ENCODE measurements at places on chromosomes 1 and 21.
A peak's percentile ranks its signal among the peaks of the same experiment; 100 is the strongest.

GRCh38 chr21:37984416-37984815, 68.2 kb upstream of the KCNJ6 start:
- DNase-seq, result no peak

GRCh38 chr1:85220756-85221201, 20.0 kb upstream of the SYDE2 start:
- DNase-seq, result no peak

- DNase-seq, result peak; percentile 23
These were observed 682 bp downstream of the SUCO start for GRCh38 chr1:172533513-172534151.

GRCh38 chr1:220235462-220235861, 36.8 kb downstream of the RAB3GAP2 start:
- no peak for DNase-seq

GRCh38 chr1:239858057-239858456, 233.6 kb upstream of the FMN2 start:
- no peak for DNase-seq

DNA sequence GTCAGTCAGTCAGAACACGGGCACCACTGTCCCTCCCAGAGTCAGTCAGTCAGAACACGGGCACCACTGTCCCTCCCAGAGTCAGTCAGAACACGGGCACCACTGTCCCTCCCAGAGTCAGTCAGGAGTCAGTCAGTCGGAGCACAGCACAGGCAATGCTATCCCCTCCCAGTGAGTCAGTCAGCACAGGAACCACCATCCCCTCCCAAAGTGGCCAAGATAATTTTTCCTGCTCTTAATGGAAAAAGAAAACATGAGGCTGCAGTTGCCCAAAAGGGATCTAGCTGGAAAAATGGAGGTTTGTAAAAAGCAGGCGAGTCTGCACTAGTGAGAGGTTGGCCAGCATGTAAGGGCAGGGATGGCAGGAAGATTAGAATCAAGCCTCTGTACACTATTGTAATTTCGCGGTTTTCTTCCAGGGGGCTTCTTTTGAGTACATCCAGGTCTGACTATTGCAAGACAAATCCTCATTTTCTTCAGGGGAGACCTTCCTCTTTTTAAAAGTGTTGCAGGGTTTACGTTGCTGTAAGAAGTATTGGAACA, 213.8 kb downstream of the SIPA1L2 start:
- no peak for DNase-seq

- no peak for DNase-seq
These were observed 2.0 kb upstream of the GJC2 start for GRCh38 chr1:228147768-228148167.

- DNase-seq, result no peak
These were observed 213.2 kb upstream of the JUN start for GRCh38 chr1:58997060-58997411.

GRCh38 chr21:43294194-43294902, 125.5 kb downstream of the CRYAA start:
- no peak for DNase-seq

DNA sequence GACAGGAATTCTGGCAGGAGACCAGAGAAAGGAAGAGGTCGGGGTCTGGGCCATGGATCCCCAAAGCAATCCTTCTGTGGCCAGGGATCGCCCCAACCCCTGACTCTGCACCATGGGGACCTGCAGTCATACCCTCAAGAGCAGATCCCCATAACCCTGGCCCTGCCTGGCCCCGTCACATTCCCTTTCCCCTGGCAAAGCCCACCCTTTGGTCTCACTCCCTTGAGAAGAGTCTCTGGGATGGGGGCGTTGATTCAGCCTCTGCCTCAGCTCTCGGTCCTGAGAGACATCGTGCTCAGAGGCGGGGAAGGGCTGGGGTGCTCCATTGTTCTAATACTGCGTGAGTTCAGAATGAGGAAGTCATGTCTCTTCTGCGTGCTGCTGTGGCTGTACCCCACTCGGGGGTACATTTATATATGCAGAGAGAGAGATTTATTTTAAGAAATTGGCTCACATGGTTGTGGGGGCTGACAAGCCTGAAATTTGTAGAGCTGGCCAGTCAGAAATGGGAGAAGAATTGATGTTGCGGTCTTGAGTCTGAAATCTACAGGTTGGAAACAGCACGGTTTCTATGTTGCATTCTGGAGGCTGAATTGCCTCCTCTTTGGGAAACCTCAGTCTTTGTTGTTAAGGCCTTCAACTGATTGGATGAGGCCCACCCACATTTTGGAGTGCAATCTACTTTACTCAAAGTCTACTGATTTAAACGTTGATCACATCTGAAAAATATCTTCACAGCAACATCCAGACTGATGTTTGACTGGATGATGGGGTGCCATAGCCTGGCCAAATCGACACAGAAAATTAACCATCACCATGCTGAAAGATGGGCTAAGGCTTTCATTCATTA, 4.2 kb upstream of the PADI2 start:
- DNase-seq, result no peak

DNA sequence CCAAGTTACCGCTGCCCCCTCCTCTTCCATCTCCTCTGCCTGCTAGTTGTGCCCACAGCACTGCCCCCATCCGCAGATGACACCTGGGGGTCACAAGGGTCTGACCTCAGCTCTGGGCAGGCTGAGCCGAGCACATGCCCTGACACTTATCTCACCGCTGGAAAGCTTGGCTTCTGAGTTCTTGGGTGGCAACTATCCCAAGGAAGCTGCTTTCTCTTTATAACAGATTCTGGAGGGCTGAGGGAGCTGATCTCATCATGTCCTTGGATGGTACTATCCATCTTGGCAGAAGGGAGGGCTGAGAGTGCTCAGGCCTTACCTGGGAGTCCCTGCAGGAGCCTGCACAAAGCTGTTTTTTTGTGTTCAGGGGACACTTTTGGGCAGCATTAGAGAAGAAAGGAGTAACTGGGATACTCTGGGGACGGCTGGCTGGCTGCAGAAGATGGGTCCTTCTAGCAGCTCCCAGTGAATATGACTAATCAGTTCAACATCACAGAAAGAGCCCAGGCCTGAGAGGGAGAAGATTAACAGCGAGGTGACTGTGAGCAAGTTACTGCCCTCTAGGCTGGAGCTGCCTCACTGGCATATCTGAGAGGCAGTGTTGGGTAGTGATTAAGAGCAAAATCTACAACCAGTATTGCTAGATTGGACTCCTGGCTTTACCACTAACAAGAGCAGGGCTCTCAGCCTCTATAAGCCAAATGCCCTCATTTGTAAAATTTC, 71.6 kb downstream of the PLXNA2 start:
- no peak for DNase-seq

DNA sequence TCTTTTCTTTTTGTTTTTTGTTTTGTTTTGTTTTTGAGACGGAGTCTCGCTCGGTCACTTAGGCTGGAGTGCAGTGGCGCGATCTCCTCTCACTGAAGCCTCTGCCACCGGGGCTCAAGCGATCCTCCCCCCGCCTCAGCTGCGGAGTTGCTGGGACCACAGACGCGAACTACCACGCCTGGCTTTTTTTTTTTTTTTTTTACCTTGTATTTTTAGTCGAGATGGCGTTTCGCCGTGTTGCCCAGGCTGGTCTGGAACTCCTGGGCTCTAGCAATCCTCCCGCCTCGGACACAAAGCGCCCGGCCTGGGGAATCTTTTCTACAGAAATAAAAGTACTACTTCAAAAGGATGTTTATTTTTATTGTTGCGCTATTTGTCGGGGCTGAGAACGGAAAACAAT, 1.1 kb upstream of the SETDB1 start:
- DNase-seq, result no peak

DNA sequence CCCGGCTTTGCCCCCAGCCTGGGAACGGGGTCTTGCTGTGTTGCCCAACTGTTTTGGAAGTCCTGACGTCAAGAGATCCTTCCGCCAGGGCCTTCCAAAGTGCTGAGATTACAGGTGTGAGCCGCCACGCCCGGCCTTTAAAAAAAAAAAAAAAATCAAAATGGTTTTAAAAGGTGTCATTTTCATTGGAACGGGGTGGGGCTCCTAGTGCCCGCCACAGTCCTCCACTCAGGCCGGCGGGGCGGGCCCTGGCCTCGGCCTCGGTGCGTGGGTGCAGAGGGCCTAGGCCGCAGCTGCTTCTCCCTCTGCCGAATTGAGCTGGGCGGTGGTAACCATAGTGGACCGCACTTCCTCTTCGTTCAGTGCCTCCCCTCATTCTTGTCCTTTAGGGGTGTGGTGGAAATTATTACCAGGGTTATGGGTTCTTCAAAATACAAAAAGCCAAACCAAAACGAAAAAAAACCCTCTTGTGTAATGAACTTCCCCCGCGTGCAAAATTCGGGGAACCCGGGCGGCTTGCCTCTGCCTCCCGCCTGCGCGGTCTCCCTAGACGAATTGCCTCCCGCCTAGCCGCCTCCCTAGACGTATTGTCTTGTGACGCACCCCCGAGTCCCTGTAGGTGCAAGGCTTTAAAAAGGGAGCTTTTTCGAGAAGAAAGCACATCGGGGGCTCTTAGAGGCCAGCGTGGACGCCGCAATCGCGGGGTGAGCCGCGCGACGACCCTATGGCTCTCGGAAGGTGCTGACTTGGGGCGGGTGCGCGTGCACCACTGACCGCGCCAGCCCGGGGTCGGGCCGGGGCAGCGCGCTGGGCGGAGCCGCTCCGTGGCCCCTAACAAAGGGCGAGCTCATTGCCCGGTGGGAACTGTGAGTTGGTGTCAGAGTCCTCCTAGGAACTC, 10.5 kb upstream of the SPEN start:
- peak; percentile 26 for DNase-seq

DNA sequence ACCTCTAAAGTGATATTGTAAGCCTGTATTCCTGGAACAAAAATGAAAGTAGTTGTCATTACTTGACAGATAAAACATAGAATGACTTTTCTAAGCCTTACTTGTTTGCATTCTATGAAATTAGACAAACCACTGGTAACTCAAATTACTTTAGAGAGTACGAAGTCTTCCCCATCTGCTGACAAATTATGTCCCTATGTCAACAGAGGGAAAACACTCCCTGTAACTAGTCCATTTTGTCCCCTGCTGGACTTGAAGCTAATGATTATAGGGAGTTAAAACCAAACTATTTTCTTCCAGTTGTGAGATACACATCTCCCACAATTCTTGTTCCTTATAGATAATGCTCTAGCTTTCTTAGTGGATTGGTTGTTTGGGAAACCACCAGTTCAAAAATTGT, 39.6 kb downstream of the GREM2 start:
- no peak for DNase-seq

- no peak for DNase-seq
These were observed 306.7 kb downstream of the DSCAM start for GRCh38 chr21:40540216-40540615.

GRCh38 chr1:157099633-157100009, at the start of gene ETV3L:
ETV3L (minus strand) TSS chr1:157099808; CDS start chr1:157099523, 285 bp downstream.
- no peak for DNase-seq

GRCh38 chr1:9031484-9032259, 5.4 kb upstream of the SLC2A7 start:
- no peak for DNase-seq

DNA sequence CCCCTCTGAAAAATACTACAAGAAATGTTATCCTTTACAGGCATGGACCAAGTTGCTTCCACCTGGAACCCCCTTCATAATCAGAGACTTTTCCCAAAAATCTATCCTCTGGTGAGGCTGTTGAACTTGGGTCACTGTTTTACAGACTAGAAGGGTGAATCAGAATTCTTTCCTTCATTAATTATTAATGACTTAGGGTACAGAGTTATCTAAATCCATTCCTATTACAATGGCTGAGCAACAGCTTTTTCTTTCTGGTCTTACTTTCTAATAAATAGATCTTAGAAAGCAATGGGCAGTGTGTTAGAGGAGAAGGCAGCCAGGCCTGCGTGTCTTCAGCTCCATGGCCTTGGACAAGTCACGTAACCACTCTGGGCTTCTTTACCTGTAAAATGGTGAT, 284.2 kb downstream of the ZNF648 start:
- DNase-seq, result no peak

- DNase-seq, result no peak
These were observed 16.7 kb downstream of the USP48 start for GRCh38 chr1:21766210-21766609.

- DNase-seq, result no peak
These were observed 533.9 kb downstream of the PLPP3 start for GRCh38 chr1:56045477-56045876.

DNA sequence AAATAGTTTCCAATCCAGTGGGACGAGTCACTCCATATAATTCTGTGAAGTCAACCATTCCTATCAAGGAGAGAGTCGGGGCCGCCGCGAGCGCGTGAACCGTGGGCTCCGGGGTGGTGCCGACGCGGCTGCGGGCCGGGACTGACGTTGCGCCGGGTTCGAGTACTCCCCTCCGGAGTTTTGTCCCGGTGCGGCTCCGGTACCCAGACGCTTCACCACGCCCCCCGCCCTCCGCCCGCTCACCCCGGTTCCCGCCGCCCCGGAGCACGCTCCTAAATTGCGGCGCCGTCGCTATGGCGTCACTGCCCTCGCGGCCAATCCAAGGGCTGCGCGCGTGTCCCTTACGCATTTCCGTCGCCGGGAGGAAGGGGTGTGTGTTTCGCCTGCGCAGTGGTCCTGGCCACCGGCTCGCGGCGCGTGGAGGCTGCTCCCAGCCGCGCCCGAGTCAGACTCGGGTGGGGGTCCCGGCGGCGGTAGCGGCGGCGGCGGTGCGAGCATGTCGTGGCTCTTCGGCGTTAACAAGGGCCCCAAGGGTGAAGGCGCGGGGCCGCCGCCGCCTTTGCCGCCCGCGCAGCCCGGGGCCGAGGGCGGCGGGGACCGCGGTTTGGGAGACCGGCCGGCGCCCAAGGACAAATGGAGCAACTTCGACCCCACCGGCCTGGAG, at the start of gene ATAD3B:
Gene ATAD3B, plus strand, starts transcription at position 377 of the 664 bp plus-strand sequence. Its CDS starts 120 bp downstream, at position 497.
- DNase-seq, result peak; percentile 93

- DNase-seq, result no peak
These were observed 5.9 kb downstream of the FOXD2 start for GRCh38 chr1:47443530-47444296.

DNA sequence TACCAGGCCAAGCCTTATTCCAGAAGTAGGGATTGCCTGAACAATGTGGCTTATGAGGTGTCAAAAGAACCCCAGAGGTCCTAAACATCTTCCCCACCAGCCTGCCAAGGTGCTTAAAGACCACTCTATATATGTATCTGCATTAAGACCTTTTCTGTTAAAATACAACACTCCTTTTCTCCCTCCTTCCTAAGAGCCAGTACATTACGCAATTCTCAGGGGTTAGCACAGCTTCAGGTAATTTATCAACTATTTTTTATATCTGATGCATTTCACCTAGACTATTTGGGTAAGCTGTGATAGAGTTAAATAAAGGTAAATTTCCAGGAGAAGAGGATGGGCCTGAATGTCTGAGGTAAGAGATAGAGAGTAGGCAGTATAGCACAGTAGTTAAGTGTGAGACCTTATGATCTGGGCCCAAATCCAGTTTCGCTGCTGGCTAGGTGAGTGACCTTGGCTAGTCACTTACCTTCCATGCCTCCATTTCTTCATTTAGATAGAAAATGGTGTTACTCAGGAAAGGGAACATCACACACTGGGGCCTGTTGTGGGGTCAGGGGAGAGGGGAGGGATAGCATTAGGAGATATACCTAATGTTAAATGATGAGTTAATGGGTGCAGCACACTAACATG, 5.1 kb upstream of the CCN1 start:
- no peak for DNase-seq

DNA sequence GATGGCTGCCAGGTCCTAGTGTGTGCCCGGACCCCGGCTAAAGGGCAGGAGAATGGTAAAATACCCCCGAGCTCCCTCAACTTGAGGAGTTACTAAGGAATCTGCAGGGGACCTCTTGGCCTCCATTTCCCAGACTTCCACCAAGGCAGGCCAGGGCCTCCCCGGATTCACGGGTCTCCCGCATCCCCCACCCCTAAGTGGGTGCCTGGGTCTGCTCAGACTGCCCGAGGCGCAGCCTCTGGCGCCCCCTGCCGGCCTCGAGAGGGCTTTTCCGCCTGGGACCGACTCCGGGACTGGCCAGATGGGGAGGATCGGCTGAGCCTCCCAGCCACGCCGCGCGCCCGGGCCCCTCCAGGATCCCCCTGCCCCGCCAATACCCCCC, 1.7 kb downstream of the PLEKHG5 start:
- DNase-seq, result peak; percentile 79

- no peak for DNase-seq
These were observed 122.2 kb upstream of the PRDX6 start for GRCh38 chr1:173354937-173355280.

Measured in stimulated activated CD4-positive, alpha-beta T cell treated with anti-CD3 and anti-CD28 coated beads, Interleukin-2, amount 100 ng/mL, for 48 hours (primary cell).